Gastroesophageal sphincter (tissue), 4 donors: ENCODE measurements at places on chromosomes 1 and 21. TPM values are rescaled to one million over a fixed set of nuclear protein-coding genes. Genes with fewer than 3 reads are reported as not detected.
A peak's percentile ranks its signal among the peaks of the same experiment; 100 is the strongest.

- no peak for ATAC-seq
These were observed 7.5 kb downstream of the OTUD3 start for GRCh38 chr1:19889656-19890055.

- ATAC-seq: peak; percentile 40
These were observed 192.8 kb downstream of the LTN1 start for GRCh38 chr21:28799926-28800325.

DNA sequence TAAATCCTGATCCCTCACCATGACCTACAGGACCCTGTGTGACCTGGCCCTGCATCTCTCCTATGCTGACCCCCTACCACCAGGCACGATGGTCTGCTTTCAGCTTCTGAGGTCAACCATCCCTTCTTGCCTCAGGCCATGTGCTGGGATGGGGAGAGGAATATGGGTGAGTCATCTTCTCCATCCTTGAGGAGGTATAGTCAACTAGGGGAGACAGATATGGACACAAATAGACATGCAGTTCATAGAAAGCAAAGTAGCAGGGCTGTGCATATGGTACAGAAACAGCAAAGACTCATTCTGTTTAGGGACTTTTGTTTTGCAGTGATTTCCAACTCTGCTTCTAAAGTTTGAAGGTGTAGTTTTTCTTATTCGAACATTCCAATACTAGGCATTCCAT is 250.8 kb upstream of the FGGY start:
- ATAC-seq: no peak

GRCh38 chr1:155698382-155699038 is 9.6 kb downstream of the DAP3 start:
- no peak for ATAC-seq

DNA sequence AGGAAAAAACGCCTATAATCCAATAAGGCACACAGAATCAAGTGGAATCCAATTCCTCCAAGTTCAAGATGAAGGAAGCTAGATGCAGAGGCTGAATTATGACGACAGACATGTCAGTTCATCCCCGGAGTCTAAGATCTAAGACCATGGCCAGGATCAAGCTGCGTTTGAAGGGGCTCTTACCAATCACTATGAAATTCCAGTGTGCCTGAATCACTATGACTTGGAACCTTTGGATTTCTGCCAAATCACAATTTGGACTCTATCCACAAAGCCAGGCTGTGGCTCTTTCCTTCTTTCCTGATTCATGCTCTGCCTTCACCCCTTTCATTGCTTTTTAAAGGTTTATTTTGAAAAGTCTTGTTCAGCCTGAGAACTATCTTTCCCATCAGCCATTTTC is 17.1 kb downstream of the OLIG2 start:
- ATAC-seq: no peak

GRCh38 chr1:26317612-26318337 is at the start of gene CD52:
CD52 (plus strand) TSS chr1:26317958; CDS start chr1:26318018, 60 bp downstream.
- no peak for ATAC-seq

DNA sequence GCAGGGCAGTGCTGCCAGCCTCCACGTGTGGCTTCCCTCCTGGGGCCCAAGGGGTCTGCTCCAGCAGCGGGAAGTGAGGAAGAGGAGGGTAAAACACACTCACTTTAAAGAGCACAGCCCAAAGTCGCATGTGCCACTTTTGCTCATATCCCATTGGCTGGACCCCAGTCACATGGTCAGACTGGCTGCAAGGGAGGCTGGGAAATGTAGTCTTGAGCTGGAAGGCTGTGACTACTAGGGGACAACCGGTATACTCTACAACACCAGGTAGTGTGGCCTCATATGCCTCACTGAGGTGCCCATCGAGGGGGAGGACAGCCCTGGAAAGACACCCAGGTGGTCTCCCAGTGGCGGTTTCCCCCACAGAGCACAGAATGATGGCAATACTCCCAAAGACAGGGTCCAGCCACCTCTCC is 45.2 kb downstream of the CAMK2N1 start:
- ATAC-seq: peak; percentile 43

- no peak for ATAC-seq
These were observed 137.2 kb downstream of the LRIG2 start for GRCh38 chr1:113210248-113210647.

- ATAC-seq: no peak
These were observed at the start of gene PLA2G2F for GRCh38 chr1:20138961-20139550. PLA2G2F (plus strand) TSS chr1:20139323; CDS start chr1:20139428, 105 bp downstream.

- no peak for ATAC-seq
These were observed 17.6 kb upstream of the TNFRSF1B start for GRCh38 chr1:12148958-12149790.

DNA sequence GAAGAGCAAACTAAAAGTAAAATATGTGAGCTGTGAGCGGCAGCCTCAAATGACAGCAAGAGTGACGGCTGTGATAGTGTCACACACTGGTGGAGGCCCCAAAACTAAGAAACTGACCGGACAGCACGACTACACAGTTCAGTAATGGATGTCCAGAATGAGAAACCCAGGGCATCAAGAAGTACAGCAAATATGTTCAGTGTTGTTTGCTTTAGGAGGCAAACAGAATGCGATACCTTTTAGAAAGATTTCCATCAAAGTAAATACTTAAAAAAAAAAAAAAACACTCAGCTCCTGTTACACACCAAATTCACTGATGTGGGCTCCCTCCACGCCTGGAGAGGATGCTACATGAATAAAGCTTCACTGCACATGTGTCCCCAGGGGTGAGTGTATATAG is 1.1 kb upstream of the PKP1 start:
- no peak for ATAC-seq

DNA sequence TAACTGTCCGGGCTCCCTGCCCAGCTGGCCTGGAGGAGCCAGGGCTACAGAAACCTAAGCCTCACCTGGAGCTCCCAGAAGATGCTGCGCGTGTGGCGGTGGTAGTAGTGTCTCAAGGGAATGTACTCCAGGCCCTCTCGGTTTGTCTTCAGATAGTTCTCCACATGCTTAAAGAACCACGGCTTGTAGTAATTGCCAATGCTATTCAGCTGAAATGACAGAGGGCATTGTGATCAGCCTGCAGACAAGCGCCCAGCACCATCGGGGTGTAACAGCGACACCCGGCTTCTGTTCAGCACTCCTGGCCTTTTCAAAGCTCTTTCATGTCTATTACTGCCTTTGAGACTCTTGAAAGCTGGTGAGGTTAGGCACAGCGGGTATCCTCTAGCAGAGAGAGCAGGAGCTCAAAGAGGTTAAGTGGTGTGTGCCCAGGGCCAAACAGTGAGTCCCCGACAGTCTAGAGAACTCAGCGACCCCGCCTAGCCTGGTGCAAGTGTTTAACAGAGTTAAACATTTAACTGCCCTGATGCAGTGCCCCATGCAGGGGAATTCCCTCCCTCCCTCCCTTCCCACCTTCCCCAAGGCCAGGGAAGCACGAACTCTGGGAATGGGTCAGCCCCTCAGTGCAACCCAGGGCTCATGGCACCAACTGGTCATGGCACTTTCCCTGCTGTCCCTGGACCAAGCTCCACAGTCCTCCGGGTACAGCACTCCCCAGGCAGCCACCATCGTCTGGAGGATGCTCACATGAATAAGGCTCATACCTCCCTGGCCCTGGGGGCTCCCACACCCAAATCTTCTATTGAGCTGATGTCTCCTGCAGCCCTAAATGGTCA is 21.5 kb downstream of the DHCR24 start:
- no peak for ATAC-seq

- no peak for ATAC-seq
These were observed 607.8 kb downstream of the NCAM2 start for GRCh38 chr21:21606041-21606440.

DNA sequence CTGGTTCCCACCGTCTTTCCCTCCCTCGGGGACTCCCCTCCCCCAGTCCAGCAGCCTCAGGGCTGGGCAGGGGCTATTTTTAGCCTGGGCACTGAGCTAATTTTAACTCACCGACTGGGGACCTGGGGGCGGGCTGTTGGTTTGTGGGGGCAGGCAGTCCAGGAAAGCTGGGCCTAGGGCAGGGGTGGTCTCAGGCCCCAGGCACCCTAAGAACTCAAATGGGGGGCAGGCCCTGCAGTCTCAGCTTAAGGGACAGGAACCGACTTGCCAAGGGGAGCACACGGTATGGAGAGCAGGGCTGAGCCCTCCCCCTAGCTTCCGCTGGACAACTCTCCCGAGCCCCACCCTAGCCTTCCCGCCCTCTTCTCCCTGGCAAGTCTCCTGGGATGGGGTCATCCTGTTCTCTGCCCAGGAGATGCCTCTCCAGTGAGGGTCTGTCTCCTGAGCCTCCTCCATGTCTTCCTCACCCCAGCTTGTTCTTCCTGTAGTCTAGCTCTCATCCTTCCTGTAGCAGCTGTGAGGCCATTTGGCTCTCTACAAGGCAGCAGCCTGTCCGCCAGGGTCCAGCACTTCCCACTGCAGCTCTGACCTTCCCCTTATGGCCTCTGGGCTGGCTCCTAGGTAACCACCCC is 10.1 kb downstream of the MEF2D start:
- peak; percentile 47 for ATAC-seq

DNA sequence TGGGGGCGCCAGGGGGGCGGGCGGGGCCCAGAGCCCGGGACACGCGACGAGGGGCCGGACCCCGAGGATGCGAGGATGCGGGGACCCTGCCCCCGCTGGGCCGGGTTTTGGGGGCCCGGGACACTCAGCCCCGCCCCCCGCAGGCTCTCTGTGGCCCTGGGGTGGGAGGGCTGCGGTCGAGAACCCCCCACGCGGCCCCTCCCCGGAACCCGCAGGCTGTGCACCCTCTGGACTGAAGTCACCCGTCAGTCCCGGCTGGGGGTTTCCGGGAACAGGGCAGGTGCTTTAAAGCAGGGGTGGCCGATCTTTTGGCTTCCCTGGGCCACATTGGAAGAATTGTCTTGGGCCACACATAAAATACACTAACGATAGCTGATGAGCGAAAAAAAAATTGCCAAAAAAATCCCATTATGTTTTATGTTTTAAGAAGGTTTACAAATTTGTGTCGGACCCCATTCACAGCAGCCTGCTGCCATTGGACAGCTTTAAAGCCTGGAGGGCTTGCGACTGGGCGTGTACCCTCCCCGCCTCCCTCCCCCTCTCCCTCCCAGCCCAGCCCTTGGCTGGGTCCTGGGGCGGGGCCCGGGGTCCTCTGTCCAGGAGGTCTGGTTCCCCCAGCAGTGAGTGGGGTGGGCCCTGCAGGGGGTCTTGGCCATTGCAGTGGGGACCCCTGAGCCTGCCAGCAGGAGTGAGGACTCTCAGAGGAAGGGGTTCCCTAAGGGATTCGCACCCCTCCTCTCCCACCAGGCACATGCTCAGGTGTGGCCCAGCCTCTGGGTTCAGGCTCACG is 21.6 kb upstream of the C1orf159 start:
- ATAC-seq: no peak

Gene SLC16A4
- total RNA-seq: 10.5 TPM

Gene MIXL1
- not detected for total RNA-seq

Gene SH2D5
- total RNA-seq: 0.47 TPM

Gene F3
- total RNA-seq: 18.7 TPM

Gene XCL2
- not detected for total RNA-seq

Gene ESRRG
- total RNA-seq: 1.9 TPM
